ENCODE measurements at places on chromosomes 5 and 9.
A peak's percentile ranks its signal among the peaks of the same experiment; 100 is the strongest.

DNA sequence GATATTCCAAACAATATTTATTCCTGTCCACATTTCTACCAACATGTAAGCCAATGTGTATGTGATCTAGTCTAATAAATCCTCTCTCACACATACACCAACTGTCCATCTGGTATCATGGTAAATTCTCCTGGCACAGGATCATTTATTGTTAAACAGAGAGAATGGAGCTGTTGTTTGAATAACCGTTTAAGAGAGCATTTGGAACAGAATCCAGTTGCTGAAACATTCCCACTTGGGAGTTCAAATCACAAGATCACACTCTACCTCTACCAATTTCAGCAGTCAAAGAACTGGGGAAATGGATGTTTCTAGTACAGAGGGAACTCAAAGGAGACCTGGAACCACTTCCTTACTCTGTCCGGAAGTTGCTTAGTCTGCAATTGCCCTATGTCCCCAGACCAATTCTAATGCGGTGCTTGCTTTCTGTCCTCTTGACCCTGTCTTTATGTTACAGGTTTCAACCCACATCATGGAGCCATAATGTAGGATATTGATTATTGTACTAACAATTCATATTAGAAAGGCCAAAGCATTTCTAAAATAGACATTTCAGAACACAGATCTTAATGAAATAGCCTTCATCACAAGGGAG is 488.4 kb downstream of the SEMA5A start:
- DNase-seq = no peak

GRCh38 chr5:68389618-68390017 is 174.1 kb downstream of the PIK3R1 start:
- no peak for DNase-seq

DNA sequence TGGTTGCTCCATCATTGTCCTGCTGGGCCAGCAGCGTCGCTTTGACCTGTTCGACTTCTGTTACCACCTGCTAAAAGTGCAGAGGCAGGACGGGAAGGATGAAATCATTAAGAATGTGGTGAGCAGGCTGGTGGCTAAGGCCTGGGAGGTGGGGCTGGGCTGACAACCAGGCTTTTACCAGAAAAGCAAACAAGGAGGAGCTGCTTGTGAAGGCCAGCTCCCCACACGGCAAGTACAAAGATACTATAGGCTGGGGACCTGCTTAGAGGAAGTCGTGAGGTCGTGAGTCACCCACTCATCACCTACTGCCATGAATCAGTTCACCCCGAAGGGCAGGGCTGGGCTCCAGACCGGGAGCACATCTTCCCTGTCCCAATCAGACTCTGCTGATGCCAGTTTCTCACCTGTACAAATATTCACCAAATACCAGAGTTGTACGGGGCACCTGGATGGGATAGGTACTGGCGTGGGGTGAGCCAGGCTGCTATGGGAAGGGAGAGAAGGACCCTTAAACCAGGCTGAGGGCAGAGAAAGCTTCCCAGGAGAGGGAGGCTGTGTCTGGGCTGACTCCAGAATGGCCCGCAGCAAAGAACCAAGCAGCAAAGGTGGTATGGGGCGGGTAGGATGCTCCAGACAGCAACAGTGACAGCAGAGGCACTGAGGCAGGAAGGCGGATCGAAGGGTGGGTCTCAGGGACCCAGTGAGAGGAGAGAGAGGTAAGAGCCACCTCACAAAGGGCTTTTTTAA is 69.3 kb upstream of the NIPAL4 start:
- DNase-seq = peak; percentile 54

- DNase-seq = no peak
These were observed 65.7 kb upstream of the EQTN start for GRCh38 chr9:27362447-27363210.

- no peak for DNase-seq
These were observed 8.9 kb upstream of the FOXB2 start for GRCh38 chr9:77010527-77010926.

DNA sequence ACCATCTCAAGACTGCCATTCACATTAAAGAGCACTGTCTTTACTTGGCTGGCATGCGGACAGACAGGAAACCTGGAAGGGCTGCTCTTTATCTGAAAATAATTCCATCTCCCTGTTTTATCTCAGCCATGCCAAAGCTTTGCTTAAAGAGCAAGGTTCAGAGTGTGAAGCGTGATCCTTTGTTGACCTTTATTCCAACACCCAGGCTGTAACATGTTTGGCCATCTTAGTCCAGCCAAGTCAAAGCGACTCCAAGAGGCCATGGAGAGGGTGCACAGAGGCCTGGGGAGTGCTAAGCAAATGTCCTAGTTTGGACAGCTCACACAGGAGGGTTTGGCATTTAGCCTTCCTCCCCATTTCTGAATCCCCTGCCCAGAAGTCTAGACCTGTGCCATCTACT is 194.7 kb downstream of the PJA2 start:
- no peak for DNase-seq

DNA sequence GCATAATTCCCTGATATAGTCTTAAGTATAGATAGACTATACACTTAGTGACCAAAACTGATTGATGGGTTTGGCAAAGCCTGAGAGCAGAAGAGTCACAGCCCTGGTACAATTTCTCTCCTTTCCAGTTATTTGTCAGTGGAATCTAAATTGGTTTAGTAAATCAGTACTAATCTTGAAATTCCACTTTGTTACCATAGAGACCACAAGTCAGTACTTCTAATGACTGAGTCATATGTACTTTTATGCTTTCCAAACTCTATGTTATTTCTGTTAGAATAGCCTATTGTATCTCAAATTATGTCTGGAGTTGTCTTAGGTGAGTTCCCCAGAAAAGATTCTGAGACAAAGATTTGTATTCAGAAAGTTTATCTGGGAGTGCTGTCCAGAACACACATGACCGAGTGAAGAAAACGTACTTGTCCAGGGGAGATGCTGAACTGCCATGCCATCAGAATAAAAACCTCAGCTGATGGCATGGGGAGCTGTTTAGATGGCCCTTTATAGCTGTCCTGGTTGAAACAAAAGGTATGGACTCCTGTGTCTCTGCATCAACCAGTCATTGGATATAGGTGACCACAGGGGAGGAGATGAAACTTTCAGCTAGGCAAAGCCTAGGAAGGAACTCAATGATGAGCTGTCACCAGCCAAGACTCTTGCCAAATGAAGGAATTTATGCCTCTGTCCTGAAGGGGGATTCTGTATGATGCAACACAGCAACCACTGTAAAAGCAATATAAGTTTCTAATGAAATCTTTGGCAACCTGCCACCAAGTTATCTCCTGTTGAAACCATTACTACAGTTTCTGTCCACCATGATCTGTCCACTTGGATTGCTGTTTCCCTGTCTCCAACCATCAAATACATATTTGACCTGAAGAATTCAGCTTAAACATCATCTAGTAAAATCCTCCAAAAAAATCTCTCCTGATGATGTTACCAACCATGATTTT is 18.0 kb upstream of the SMC2 start:
- no peak for DNase-seq

GRCh38 chr5:26757941-26758340 is 280.4 kb downstream of the CDH9 start:
- DNase-seq = no peak

DNA sequence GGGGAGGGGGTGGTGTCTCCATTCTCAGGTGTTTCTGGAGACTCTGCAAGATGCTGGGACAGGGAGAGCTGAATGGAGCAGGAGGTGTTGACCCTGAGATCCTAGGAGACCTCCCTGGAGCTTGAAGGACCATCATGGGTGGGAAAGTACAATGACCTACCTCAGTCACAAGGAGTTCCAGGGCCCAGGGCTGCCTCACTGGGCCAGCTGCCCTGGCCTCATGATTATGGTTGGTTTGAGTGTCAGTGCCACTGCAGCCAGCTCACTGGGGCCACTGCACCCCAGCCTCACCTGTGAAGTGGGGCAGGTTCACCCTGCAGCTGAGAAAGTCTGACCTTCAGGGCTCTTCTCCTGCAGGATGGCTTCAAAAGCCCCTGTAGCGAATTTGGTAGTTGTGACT is 372.5 kb downstream of the IRX2 start:
- DNase-seq = no peak

GRCh38 chr9:91289244-91289643 is 72.5 kb downstream of the AUH start:
- DNase-seq = no peak

DNA sequence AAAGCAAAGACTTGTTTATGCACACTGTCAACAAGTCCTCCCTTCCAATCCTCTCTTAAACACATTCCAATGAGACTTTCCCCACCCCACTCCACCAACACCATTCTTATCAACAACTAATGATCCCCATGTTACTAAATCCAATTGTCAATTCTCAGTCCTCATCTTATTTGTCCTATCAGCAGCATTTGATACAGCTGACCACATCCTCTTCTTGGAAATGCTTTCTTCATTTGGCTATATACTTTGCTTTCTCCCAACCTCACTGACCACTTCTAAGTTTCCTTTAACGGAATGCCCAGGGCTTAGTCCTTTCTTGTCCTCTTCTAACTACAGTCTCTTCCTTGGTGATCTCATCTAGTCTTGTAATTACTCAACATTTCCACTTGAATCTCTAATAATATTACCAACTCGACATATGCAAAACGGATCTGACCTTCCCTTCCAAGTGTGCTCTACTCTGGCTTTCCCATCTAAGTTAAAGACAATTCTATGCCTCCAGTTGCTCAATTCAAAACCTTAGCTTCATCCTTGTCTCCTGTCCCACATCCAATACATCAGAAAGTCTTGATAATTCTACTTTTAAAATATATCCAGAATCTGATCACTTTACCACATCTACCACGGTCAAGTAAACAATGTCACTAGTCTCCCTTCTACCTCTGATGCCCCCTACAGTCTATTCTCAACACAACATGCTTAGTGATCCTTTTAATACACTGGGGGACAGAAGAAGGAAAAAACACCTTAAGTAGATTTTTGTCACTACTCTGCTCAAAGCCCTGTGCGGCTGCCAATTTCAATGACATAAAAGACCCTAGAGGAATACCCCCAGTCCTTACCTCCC is 25.5 kb downstream of the AGTPBP1 start:
- no peak for DNase-seq

DNA sequence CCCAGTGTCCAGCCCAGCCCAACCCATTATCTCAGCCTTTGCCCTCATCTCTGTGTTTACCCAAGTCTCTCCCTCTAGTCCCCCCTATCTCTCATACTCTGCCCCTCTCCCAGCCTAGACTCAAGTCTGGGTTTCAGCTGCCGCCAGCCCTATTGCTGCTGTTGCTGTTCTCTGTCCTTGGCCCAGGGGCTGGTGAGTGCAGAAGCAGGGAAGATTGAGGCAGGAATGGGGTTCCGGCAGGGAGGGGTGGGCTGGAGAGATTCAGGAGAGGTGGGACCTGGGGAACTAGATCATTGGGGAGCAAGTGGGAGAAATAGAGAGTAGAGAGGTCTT is 702 bp downstream of the TMEM8B start:
- DNase-seq = no peak

DNA sequence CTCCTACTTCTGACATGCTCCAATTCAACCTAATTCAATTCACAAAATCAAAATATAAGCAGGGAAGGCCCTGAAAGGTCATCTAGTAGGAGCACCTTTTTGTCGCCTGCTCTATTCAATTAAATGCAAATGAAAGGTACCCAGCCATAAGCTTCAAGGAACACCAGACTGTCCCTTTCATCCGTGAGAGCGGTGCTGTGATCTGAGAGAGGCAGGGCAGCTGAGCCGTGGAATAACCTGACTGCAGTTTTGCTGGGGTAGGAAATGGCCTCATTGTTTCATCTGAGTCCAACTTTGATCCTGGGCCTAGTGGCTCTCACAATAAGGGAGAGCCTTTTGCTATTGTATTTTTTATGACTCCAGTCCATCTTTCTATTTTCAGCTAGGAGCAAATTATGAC is 39.8 kb upstream of the GLRA1 start:
- no peak for DNase-seq

DNA sequence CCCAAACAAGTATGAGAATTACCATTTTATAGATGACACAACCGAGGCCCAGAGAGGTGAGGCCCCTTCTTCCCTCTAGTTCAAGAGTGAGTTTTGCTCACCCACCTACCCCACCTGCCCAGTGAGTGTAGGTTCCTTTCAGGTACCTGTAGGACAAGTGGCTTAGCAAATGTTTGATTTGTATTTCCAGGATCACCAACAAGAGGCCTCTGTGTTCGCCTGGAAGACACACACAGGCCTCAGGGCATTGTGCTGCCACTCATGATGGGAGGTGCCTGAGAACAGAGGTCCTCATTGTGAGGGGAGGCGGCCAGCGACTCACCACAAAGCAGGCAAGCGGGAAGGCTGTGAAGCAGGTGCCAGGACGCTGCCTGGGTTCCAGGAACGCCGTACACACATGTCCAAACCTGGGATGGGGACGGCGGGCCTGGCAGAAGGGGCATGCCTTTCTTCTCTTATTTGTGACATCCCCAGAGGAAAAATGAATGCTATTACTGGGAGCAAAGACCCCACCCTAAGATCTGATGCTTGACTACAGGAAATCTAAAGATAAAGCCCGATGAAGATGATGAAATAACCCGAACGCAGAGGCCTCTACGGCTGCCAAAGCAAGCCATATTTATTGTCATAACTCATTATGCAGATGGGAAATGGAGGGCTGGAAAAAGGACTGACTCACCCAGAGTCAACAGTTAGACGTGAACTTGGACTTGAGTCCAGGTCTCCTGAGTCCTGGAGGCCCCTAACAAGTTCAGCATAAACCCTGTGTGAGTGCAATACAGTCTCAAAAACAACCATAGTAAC is 60.2 kb upstream of the SLC25A51 start:
- DNase-seq = no peak

- DNase-seq = no peak
These were observed 138.2 kb downstream of the NSG2 start for GRCh38 chr5:174183701-174184100.

DNA sequence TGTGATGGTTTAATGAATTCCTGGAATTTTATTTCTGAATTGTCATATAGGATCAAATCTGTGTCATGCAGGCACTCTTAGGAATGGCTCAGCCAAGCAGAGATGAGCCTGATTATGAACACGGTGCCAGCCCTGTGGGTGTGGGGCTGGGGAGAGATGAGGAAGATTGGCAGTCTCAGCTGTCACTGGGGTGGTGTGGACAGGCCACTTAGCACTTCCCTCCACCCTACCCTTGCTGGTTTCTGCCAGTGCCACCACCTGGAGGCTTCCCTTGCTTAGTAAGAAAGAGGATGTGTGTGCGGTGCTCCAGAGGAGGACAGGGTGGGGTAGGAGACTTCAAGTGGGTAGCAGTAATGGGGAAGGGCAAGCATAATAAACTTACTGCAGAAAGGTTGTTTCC is 226.6 kb downstream of the CD180 start:
- DNase-seq = no peak

DNA sequence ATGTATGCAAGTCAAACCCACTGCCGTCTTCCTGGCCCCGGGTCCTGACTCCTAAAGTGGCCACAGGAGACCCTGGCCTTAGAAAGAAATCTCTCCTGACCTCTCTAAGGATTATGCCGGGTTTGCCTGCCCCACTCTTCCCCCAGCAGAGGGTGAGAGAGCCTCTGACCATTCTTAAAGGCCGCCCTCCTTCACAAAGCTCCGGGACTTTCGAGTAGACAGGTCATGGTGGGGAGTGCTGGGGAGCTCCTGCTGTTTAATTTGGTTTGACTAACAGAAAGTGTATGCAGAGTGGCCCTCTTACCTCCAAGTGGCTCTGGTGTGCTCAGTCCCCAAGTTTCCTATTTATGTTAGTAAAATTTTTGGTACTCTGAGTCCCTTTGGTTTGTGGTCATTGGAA is 111.8 kb downstream of the LRRC70 start:
- DNase-seq = no peak

GRCh38 chr9:127785933-127786772 is at the start of gene CDK9:
CDK9 (plus strand) TSS chr9:127786034; CDS start chr9:127786149, 115 bp downstream.
- DNase-seq = peak; percentile 91

- no peak for DNase-seq
These were observed 167.1 kb upstream of the TUT7 start for GRCh38 chr9:86521322-86521721.

GRCh38 chr9:112861638-112862555 is 28.8 kb downstream of the SLC46A2 start:
- no peak for DNase-seq
